ENCODE measurements at places on chromosomes 12 and 14.
A peak's percentile ranks its signal among the peaks of the same experiment; 100 is the strongest.

- DNase-seq = no peak
Observed at GRCh38 chr12:28218875-28219274, 28.6 kb downstream of the CCDC91 start.

DNA sequence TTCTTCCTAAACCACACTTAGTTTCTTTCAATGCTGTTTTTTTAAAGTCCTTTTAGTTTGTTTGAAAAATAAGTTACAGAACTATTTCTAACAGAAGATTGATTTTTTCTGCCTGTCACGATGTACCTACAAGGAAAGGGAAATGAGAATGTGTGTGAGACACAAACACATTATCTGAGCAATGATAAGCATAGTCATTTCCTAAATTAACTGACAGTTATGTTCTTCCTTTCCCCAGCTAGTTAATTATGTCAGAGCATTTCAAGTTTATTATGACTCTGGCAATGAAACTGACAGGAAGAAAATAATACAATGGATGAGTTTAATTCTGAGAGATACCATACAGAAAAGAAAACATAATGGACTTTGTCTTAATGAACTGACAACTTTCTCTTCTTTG is 21.3 kb upstream of the LDHB start:
- no peak for DNase-seq

DNA sequence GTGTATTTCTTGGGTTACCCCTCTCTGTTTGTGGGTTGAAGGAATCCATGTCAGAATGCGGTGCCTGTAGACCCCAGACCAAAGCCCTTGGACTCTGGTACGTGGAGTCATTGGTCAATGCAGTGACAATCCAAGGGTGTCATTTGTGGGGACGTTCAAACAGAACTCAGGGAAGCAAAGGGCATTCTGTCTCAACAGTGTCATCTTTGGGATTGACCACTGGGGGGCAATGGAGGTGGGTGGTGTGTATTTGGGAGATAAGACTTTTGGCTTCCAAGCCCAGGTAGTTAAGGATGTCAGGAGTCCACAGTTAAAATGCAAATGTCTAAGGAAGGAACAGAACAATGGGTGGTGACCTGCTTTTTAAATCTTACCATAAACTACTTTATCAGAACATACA is 54.6 kb upstream of the CCDC175 start:
- DNase-seq = no peak

DNA sequence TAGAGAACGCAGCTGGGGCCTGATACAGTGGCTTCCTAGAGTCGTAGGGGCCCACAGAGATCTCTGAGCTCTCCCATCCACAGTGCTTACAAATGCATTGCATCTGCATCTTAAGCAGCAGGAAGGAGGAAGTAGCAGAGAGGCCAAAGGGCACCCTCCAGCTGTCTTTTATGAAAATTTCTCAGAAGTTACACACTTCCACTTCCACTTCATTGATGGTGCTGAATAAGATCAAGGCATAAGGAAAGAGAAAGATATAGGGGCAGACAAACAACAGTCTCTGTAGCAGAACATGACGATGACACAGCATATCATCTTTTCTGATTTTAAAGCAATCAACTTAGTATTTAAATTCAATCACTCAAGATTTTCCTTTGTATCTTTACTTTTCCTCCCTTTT is 51.6 kb upstream of the ABCC9 start:
- DNase-seq = no peak

- DNase-seq = no peak
Observed at GRCh38 chr14:29163109-29163508, 396.5 kb downstream of the FOXG1 start.

- DNase-seq = peak; percentile 17
Observed at GRCh38 chr12:124286414-124286813, 8.5 kb upstream of the RFLNA start.

DNA sequence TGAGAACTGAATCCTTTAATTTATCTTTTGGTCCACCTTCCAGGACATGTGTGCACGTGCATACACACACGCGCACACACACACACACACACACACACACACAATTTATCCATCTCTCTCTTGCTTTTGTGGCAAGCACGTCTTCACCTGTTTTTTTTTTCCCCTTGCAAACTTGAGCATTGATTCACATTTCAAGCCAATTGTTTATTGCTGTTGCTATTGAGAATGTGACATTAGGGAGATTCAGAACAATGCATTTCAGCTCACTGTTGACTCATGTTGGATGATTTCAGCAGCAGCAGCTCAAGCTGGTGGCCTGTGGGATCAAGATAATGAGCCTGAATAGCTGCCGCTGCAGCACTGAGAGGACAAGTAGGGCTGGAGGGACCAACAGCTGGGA is 128.9 kb downstream of the SNAPC1 start:
- peak; percentile 3 for DNase-seq

GRCh38 chr14:82647088-82647810 is 1113.6 kb upstream of the SEL1L start:
- DNase-seq = no peak

GRCh38 chr12:9048930-9049329 is 59.6 kb downstream of the KLRG1 start:
- no peak for DNase-seq

Measured in non-pigmented ciliary epithelial cell (primary cell).